Stimulated activated CD8-positive, alpha-beta memory T cell treated with anti-CD3 and anti-CD28 coated beads, Interleukin-4, amount 100 ng/mL, for 1 hour (primary cell): ENCODE measurements at places on chromosomes 12 and 14.

DNA sequence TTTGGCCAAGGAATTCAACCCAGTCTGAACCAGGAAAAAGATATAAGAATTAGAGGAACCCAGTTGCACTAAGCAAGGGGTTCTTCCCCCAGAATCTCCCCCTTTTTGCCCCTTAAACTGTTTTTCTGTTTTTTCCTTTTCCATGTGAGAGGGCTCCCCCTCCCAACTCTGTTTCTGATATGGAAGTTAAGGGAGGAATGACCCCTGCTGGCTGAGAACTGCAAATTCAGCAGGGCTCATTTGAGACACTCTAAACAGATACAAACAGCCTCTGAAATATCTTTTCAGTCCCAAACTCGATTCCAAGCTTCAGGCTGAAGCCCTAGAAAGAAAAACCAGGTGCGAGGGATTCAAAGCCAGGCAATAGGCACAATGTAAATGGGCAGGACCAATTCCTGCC lies 132.7 kb downstream of the SLC41A2 start:
- DNase-seq = no peak

GRCh38 chr14:76083796-76084765 lies 67.6 kb upstream of the GPATCH2L start:
- no peak for DNase-seq

DNA sequence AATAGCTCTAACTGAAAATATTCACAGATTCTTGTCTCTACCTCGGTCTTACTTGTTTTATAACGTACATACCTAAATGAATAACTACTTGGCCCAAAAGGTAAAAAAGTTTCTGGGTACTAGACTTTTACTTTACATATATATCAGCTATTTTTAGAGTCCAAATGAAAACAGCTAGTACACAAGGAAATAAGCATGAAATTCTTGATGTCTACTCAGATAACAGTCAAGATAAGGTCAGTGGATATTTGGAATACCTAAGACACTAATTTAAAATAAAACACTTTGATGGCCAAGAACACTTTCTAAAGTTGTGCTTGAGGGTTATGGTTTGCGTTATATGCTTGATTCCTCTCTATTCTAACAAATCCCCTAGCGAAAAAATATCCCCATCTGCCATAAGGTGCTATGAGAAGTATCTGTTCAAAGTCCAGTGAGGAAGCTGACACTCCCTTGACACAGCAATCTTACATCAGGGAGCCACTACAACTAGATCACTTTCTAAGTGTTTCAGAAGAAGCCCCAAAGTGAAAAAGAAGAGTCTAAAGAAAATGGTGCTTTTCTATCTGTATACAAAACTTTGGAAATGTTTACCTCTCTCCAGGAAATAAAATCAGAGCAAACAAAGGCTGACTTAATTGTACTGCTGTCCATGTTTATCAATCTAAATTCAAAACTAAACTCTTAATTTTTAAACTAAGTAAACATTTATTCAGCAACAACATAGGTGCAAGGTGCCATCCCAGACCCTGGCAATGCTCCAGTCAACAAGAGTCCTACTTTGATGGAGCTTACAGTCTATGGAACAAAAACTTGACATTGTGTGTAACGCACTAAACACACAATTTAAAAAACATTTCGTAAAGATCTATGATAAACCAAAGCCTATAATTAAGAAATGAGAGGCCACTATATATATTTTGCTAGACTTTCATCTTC lies 11.7 kb downstream of the PTPN21 start:
- DNase-seq = no peak

- no peak for DNase-seq
Observed at GRCh38 chr12:28065889-28066630, 93.5 kb upstream of the PTHLH start.

GRCh38 chr12:77364400-77364799 lies 299.0 kb upstream of the E2F7 start:
- no peak for DNase-seq

DNA sequence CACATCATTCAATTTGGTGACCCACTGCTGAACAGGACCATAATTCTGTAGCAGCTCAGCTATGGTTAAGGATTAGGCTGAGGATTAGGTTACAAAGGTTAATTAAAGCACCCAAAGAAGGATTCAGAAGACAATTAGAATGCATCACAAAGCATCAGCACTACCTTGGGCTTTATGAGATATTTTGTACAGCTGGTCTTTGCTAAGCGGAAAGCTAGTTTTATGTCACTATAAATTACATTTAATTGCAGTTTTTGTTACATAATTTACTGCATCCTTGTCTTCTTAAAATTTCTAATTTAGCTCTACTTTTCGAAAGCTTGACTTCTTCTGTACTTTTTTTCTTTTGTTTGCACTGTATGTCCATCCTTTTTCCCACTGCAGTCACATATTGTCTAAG lies 711.5 kb downstream of the RPS29 start:
- no peak for DNase-seq

DNA sequence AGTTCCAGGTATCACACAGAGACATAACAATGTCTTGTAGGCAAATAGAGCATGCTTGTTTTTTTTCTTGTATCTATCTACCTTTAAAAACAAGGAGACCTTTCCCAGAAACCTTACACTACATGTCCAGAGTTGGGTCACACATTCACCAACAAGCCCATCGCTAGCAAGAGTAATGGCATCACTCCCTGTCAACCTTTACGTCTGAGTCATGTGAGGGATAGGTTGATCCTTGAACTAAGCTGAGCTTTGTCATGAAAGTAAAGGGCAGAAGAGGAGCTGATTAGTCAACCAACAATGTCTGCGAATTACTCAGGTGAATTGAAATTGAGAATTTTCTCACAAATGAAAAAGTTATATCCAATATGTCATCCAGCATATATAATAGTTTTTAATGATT lies 219.4 kb downstream of the CNTN1 start:
- no peak for DNase-seq

GRCh38 chr12:13390381-13390861 lies 193.9 kb downstream of the EMP1 start:
- no peak for DNase-seq

DNA sequence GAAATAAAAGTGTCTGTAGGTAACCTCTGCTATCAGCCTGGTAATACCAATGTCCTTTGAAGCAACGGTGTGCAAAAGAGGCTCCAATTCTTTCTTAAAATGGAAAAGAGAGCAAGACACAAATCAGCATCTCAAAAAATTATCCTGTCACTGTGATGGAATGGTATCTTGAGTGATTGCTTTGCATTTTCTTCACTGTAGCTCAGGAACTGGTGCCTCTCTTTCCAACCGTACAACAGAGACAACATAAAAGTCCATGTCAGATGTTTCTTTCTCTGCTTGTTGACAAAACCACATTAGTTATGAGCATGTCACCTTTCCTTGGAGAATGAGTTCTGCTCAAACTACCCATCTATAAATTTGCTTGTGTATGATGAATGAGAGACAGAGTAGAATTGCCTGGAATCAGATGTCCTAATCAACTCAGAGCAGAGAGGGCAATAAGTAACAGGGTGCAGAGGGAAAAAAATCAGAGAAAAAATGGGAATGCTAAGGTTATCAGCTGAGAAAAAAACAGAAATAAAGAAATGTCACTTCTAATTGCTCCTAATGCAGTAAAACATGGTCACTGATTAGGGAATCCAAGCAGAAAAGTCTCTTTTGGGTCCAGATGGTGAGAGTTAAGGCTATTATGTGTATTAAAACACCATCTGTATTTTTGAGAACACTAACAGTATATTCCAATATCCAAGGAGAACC lies 465.0 kb upstream of the ATP2B1 start:
- no peak for DNase-seq

DNA sequence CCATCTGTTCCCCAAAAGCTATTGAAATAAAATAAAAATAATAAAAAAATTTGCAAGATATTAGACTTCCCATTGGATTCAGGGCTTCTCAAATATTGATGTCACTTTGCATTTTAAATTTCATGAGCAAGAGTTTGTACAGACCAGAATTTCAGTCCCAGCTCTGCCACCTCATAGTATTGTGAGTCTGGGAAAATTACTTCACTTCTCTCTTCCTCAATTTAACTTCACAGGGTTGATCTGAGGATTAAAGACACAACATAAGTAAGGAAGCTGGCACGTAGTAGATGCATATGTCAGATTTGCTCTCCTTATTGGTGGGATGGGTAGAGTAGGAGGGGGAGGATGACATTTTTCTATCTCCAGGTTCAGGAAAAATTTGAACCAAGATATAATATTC lies 32.8 kb downstream of the COX8C start:
- no peak for DNase-seq

GRCh38 chr12:130818635-130819576 lies 20.1 kb downstream of the STX2 start:
- DNase-seq = peak; percentile 61

DNA sequence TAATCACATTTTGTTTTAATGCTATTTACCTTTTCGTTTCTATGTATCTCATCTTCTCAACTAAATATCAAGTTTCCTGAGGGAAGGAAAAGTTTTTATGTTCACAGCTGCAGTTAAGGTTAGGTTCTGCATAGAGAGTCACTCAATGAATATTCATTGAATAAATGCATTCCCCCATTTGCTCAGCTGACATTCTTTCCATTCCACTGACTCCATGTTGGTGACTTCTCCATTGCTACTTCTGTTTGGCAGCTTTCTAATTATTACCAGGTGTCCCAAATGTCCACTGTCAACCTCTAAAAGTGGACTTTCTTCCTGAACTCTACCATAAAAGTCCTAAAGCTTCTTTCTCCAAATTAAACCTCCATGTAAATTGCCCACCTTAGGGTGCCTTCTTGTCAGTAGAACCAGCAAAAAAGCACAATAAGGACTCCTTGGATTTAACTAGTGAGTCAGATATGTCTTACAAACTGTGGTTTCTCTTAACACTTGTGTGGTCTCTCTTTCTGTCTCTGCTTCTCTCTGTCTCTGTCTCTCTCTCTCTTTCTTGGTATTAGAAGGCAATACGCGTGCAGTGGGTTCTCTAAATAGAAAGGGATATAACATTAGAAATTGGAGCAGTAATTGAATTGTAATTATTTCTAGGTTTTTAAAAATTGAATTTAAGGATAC lies 85.9 kb downstream of the TMEM117 start:
- DNase-seq = no peak

DNA sequence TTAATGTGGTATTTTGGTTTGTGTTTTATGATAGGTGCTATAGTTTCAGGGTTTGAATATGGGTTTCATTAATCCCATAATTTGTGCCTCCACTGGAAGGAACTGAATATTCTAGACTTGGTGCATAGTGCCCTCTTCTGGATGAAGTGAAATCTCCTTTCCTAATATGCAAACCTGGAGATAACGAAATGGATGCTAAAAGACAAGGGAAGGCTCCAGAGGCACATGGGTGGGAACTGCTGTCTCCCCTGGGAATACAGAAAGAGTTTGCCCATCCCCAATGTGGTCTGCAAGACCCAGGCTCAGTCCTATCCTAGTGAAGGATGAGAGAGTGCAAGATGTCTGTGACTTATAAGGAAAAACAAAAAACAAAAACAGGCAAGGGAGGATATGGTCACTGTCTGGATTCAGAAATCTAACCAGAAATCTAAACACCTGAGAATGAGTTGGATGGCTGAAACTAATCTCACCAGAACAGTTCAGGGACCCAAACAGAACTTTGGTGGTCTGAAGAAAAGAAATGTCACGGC lies 142.3 kb upstream of the TMPO start:
- no peak for DNase-seq

DNA sequence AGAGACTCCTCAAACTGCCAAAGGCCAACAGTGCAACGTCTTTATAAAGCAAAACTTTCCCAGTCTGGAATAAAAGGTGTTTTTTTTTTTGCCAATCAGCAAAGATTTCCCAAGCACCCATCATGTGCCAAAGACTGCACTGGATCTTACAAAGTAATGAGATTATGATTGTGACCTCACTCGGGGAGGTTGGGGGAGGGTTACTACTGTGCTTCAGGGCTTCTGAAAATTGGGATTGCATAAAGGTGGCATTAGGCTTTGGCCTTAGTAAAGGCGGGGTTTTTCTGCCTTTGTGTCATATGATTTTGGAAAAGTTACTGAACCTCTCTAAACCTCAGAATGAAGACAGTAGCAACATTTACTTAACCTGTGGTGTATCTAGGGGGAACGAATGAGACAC lies 233.8 kb downstream of the DACT1 start:
- no peak for DNase-seq

DNA sequence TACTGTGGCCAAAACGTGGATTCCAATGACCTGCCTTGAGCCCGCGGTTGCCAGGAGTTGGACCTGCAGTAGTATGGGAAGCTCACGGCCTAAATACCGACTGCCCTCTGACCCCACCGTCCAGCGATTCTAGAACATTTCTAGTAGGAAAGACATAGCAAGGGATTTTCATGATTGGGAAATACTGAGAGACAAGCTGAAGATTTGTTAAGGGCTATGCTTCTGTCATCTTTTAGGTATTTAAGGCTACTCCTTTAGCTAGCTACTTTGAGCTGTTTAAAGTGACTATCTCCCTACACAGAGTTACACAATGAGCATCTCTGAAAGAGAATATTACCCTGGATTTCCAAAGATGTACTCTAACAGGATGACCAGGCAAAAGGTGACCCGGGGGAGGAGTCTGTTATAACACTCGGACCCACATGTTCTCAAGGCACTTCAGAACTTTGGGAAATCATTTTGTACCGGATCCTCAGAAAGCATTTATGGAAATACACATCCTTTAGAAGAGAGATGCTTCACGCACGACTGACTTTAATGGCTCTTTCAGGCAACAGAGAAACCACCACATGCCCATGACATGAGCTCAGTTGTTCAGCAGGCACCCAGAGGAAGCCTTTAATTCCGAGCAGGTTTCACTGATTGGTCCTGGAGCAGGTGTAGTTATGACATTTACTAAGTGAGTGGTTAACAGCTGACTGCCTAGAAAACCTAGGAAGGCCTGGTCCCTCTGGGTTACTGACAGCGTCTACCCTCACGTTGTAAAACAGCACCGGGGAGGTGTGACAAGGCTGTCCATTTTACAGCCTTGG lies 4.2 kb downstream of the BAG5 start:
- no peak for DNase-seq

DNA sequence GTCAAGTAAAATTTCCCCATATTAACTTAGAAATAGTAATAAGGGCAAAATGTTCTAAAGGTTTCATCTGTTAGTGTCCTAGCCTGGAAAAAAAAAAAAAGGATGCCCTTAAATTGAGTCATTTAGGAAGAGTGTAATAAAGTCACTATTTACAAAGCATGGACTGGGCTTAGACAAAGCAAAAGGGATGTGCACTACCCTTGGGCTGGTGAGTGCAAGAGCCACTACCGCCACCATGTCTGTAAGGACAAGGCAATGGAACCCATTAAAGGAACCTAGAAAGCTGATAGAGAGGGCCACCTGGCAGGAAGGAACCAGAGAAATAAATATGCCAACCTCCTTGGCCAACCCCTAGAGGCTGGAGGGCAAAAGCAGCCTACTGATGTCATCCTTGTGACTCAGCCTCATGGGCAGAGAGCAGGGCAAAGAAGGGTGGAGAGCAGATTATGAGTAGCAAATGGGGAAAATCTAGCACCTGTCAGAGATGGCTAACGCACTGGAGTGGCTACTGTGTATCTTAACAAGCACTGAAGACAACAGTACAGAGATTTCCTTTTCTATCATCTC lies 59.5 kb upstream of the FUT8 start:
- no peak for DNase-seq
